ENCODE measurements at places on chromosomes 6 and 20. TPM values are rescaled to one million over a fixed set of nuclear protein-coding genes. Genes with fewer than 3 reads are reported as not detected.

Gene ASIP
- total RNA-seq = not detected

Gene NKX2-2
- not detected for total RNA-seq

Gene GPLD1
- 9.7 TPM for total RNA-seq

Gene SNX14
- total RNA-seq = 160 TPM

Gene MANEA
- total RNA-seq = 13.3 TPM

DNA sequence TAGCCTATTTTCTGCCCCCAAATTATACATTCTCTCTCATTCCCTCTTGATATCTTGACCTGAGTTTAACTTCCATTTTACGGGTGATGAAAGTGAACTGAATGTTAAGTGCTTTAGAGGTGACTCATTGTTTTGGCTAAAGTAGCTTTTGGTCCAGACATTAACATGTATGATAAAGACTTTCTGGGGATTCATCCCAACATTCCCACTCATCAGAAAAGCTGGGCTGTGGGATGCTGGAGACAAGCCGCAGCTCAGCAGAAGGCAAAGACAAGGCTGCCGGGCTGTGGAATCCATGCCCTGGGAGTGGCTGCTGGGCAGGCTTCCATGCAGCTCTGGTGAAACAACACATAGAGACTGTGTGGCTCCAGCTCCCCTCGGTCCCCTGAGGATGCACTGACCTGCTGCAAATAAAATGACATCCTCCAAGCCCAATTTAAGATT is 89.9 kb upstream of the SYNDIG1 start:
- DNase-seq = no peak

- no peak for DNase-seq
These were observed 60.8 kb downstream of the TGM2 start for GRCh38 chr20:38104285-38104684.

GRCh38 chr6:54291146-54291545 is 17.1 kb upstream of the TINAG start:
- DNase-seq = no peak

GRCh38 chr6:98937351-98937750 is 10.4 kb downstream of the FBXL4 start:
- DNase-seq = no peak

Data from thyroid gland (tissue), 4 donors.